ENCODE measurements at places on chromosomes 2 and 18. TPM values are rescaled to one million over a fixed set of nuclear protein-coding genes. Genes with fewer than 3 reads are reported as not detected.

The CPO gene
- 1.5 TPM for total RNA-seq

The MAPK4 gene
- 3.4 TPM for total RNA-seq

The MRPL30 gene
- total RNA-seq = 40.6 TPM

The SERPINB12 gene
- not detected for total RNA-seq

The WNT6 gene
- not detected for total RNA-seq

The CLASP1 gene
- total RNA-seq = 88.3 TPM

The ELOA2 gene
- total RNA-seq = not detected

The TFCP2L1 gene
- total RNA-seq = 4.3 TPM

The EVX2 gene
- total RNA-seq = not detected

The PLA2R1 gene
- total RNA-seq = 1.4 TPM

The CD28 gene
- total RNA-seq = not detected

The ARHGAP15 gene
- total RNA-seq = not detected

The CYTIP gene
- 0.70 TPM for total RNA-seq

The RGPD3 gene
- 0.28 TPM for total RNA-seq

GRCh38 chr2:239433777-239434403, 33.1 kb upstream of the HDAC4 start:
- no peak for DNase-seq

GRCh38 chr18:28005164-28005563, 171.8 kb downstream of the CDH2 start:
- DNase-seq = no peak

DNA sequence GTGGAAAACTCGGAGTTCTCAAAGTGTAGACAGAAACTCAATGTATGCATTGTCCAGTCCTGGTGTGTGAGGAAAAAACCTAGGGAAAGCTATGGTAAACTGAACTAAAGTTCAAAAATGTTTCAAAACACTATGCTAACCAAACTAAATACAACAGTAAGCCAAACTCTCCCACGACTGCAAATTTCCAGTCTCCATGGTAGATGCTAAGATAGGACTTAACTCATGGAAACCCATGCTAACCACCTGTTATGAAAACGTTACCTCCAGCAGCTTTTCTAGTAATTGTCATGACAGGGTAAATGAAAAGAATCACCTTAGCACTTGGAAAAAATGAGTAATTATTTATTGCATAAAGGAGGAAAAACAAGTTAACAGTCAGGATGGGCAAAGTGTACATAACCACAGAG, 135.7 kb upstream of the EPC2 start:
- DNase-seq = no peak

DNA sequence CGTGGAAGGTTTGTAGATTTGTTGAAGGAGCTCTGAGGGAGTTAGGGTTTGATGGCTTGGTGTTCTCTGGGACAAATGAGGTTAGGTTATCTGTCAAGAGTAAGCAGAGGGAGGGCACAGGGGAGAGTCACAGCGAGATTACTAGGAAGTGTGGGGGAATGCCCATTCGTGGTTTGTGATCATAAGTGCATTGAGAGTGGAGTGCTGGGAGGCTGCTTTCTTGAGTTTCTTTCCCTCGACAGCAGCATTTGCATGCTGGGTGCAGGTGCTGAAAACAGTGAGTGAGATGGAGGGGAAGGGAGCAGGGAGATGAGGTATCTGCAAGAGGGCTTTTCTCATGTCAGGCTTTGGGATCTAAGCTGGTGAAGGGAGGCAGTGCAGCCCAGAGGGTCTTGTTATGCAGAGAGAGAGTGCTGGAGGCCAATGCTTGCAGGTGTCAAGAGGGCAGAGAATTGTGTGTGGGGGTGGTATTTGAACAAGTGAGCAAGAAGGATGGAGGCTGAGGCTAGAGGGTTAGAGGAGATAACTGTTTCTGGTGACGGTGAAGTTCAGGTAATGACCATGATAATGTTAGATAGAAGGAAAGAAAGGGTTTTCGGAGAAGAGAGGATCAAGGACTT, 8.8 kb downstream of the RALB start:
- no peak for DNase-seq

DNA sequence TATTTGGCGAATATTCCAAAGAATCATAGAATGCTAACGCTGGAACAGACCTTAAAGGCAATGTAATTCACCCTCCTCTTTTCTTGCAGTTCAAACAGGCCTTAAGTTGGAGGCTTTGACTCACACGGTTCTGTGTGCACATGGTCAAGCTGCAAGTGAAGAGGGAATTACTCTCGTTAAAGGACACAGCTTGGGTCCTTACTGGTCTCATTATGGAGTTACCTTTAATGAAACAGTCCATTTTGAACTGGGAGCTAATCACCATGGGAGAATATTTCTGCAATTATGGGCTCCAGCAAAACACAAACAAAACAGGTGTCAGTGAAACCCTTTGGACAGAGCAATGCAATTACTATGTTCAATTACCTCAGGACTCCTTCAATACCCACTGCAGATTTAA, 135.5 kb downstream of the GAREM1 start:
- no peak for DNase-seq

- DNase-seq = no peak
Observed at GRCh38 chr2:128557831-128558241, 239.2 kb upstream of the HS6ST1 start.

DNA sequence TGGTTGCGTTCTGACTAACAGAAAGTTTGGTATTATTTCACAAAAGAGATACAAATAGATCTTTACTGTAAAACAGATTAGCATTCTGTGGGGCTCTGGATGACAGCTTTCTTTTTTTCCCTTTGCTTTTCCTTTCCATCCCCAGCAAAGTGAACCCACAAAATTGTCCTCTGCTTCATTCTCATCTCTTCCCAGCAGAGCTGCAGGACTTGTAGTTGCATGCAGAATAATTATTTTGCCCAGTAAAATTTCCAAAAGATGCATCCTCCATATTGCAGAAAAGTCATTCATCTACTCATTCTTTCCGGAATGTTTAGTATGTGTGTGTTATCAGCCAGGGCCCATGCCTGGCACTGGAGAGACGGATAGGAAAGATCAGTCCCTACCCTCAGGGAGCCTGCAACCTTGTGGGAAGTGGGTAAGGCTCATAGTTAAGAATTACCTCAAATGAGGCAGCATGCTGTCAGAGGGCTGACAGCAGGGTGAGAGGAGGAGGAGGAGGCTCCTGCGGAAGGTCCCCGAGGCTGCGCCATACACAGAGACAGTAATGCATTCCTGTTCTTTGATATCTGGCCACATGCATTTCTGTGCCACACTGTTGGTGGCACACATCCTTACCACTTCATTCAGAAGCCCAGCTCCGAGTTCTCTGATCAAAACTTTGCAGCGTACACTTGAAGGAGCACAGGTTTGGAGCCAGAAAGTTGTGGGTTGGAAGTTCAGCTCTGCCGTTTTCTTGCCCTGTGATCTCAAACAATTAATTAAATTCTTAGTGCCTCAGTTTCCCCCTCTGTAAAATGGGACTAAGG, 225.4 kb downstream of the MYCN start:
- DNase-seq = peak; percentile 39

DNA sequence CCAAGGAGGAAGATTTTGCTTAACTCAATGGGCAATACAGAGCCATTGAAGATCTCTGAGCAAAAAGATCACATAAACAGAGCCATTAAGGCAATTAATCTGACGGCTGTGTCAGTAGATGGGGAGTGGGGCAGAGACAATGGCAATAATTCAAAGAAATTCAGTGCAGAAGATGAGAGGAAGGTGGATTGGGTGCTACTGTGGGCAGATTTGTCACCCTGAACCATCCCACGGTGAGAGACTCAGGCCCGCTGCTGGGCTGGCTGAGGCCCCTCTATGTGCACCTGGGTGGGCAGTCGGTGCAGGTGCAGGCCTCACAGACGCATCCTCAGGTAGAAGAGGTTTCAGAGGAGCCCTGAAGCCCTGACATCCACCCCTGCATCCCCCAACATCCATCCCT, 458.6 kb downstream of the EIPR1 start:
- no peak for DNase-seq

GRCh38 chr2:6290217-6291015, 575.3 kb downstream of the CMPK2 start:
- DNase-seq = no peak

GRCh38 chr2:208315081-208315788, 49.2 kb downstream of the PIKFYVE start:
- DNase-seq = no peak

GRCh38 chr18:36419900-36420531, 122.5 kb downstream of the FHOD3 start:
- no peak for DNase-seq

DNA sequence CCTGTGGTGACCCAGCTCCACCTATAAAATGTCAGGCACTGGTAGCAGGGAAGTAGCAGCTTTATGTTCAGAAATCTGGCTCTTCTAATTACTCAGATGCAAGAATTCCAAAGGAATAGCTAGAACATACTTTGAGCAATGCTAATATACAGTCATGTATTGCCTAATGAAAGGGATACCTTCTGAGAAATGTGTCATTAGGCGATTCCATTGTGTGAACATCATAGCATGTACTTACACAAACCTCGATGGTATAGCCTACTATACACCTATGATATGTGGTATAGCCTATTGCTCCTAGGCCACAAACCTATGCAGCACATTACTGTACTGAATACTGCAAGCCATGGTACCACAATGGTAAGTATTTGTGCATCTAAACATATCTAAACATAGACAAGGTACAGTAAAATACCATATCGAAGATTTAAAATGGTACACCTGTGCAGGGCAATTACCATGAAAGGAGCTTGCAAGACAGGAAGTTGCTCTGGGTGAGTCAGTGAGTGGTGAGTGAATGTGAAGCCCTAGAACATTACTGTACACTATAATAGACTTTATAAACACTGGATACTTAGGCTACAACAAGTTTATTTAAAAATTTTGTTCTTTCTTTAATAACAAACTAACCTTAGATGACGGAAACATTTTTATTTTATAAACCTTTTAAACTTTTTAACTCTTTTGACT, 50.3 kb upstream of the ETAA1 start:
- DNase-seq = no peak

DNA sequence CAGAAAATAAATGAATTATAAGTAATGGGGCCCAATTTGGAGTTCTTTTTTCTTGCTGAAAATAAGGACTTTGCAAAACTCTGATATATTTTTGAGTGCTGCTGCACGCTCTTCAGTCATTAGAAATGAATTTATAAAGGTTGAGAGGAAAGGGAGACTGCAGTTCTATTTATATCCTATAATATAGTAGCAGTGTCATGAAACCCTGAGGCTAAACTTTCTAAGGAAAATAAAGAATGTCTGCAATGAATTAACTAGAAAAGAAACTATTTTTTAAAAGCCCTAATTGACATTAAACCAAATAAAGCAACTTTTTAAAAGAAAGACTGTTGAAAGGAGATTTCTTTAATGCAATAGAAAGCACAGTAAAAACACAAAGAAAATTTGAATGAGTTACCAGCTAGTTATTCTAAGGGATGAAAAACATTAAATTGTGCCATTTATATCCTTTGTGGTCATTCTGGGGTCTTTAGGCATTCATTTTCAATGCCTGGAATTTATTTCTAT, 1072.8 kb upstream of the TMEFF2 start:
- DNase-seq = no peak

DNA sequence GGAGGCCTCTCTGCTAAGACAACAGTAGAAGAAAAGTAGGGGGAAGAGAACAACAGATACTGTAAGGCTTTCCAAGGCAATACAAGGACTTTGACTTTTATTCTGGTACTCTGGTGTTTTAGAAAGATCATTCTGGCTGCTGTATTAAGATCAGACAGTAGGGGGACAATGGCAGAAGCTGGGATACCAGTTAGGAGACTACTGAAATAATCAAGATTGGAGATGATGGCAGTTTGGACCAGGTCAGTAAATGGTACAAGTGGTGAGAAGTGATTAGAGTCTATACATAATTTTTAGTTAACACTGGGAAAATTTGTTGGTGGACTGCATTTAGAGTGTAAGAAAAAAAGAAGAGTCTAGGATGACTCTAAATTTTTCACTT, 139.7 kb downstream of the ROCK1 start:
- no peak for DNase-seq

GRCh38 chr2:44801841-44802776, 139.4 kb upstream of the SIX3 start:
- DNase-seq = peak; percentile 81

DNA sequence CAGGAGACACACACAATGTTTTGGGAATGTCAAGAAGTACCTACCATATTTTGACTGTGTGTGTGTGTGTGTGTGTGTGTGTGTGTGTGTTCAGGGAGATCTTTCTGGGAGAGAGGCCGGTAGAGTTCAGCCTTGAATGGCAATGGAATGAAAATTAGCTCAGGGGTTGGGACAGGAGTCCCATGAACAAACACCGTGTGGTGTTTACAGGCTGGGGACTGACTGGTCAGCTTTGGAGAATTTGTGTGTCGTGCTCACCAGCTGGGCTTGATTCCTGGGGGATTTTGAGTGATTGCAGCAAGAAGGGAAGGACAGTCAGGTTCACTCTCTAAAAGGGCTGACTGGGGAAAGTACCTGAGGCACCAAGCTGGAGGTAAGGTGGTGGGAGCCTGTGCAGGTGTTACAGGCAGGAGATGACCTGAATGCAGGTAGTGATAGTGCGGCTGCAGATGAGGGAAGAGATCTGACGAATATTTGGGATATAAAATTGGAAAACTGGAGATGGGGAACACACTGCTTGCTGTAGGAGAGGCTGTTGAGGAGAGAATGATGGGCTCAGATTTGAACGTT, 2.5 kb upstream of the ADNP2 start:
- DNase-seq = no peak

- no peak for DNase-seq
Observed at GRCh38 chr2:117199511-117199910, 615.0 kb upstream of the DDX18 start.

DNA sequence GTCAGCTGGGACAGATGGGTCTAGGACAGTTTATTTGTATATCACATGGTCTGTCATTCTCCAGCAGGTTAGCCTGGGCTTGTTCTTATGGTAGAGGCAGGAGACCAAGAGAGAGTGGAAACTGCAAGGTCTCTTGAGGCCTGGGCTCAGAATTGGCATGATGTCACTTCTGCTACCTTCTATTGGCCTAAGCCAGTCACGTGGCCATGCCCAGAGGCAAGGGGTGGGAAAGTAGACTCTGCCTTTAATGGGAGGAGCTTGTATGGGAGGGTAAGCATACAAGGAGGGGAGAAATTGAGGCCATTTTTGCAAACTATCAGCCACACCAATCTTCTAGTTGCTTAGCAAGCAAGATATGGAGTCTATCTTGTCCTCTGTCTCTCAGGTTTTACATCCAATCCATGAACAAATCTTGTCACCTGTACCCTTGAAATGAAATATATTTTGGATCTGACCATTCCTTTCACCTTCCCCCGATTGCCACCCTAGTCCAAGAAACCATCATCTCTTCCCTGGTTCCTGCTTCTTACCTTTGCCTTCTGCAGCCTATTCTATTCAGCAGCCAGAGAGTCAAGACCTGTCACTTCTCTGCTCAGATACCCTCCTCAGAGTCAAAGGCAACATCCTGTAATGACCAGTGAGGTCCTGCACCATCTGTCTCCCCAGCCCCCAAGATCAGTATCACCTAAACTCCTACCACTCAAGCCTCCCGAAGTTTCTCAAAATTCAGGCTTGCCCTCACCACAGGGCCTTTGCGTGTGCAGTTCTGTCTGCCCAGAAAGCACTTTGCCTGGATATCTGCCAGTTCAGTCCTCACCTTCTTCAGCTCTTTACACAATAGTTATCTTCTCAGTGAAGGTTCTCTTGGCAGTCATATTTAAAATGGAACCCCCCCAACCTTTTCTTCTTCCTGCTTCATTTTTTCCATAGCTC, 240.0 kb downstream of the LOXHD1 start:
- DNase-seq = peak; percentile 76
